ENCODE measurements at places on chromosomes 5 and 9.

DNA sequence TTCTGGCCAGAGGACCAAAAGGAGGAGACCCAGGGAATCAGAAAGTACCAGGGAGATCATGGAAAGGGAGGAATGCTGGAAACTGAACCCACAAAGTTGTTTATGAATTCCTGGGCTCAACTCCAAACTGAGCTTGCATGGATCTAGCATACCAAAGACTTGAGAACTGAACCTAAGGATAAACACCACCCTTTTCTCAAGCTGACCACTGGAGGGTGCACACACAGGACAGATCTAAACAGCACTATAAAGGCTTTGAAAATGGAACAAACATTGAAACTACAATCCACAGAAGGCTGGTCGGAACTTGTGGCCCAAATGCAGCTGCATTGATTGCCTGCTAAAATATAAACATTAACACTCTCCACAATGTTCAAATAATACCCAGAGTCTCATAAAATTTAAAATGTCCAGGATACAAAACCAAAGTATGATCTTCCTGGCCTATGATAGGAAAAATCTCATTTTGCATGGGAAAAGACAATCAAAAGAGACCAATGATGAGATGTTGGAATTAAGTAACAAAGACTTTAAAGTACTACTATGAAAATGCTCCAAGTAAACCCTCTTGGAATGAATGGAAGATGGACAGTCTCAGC is 15.6 kb upstream of the IRF1 start:
- no peak for DNase-seq

DNA sequence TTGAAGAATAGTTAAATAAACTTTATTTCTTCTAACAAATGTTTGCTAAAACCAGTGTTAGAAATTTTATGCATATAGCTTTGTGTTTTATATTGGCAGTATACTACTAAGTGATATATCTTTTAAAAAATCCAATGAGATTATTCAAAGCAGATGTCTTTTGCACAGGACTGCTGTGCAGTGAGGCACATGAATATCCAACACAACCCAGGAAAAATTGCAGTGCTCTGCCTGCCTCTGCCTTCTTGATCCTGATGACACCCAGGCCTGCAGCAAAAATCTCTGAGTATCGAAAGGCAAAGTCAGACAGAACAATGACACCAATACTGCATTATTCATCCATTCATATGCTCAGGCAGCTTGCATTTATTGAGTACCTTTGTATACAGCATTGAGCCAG is 1076.5 kb upstream of the ARRDC3 start:
- no peak for DNase-seq

DNA sequence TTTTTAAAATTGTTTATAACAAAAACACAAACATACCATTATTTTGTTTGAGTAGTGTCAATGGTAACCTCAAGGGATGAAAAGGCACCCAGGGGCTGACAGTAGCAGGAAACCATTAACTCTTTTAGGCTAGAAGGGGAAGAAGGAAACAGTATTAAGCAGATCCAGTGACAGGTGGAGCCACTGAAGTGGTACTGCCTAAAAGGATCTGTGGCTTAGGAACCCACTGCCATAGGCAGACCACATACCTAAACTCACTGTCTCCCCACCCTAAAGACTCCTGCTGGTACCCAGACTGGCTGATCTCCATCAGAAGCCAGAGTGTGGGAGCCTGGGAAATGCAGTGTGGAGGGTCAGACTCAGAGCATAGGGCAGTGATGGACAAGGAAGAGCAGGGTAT is 13.5 kb downstream of the RLN1 start:
- no peak for DNase-seq

DNA sequence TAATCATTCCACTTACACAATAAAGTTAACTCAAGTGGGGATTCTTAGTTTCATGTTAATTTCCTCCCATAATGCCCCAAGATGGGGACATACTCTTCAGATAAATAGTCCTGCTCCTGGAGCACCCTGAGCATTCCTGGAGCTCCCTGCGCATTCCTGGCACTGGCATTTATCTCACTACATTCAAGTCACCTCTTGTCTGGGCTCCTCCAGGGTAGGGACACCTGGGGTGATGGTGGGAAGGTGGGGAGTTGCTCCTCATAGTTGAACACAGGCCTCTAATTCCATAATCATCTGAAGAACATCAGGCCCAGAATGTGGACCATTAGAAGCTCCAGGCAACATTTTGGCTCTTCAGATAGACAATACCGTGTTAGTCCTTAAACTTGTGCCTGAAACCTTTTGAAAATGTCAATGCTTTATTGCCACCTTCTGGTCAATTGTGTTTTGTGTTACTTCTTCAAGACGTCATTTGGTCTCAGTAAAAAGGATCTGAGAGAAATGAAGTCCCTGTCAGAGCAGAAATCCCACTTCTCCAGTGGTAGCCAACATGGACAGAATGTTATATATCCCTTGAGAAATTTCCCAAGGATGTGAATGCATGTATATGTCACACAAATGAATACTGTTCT is 14.2 kb upstream of the AGGF1 start:
- DNase-seq, result no peak

GRCh38 chr5:157354800-157355199 is 88.9 kb downstream of the CYFIP2 start:
- DNase-seq, result no peak
